ENCODE measurements at places on chromosomes 6 and 20. TPM values are rescaled to one million over a fixed set of nuclear protein-coding genes. Genes with fewer than 3 reads are reported as not detected.

GRCh38 chr6:96015518-96016333 is at the start of gene FUT9:
TSS of gene FUT9 (plus strand) at chr6:96015974. CDS start at chr6:96203156, 187,182 bp downstream.
- no peak for DNase-seq

GRCh38 chr20:62824476-62825332 is 7.9 kb downstream of the COL9A3 start:
- no peak for DNase-seq

GRCh38 chr6:160781298-160781697 is 79.3 kb downstream of the PLG start:
- DNase-seq = no peak

GRCh38 chr20:23071996-23072395 is 14.1 kb downstream of the CD93 start:
- DNase-seq = no peak

DNA sequence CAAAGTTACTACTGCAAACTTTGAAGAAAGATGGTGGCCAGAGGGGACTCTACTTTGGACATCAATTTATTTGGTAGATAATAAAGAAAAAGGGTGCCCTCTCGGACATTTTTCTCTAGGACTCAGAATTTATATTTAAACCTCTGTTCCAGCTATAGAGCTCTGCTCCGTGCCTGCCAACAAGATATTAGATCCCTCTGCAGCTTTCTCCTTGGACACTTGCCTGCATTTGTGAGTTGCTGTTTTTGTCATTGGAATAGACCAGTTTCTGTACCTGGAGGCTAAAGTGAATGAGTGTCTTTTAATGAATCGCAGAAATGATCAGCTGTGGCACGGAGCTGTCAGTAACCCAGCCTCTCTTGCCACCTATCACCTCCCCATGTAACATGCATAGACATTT is 253.5 kb downstream of the NRN1 start:
- no peak for DNase-seq

- no peak for DNase-seq
Measured at GRCh38 chr6:11459079-11459610, 78.4 kb upstream of the TMEM170B start.

- DNase-seq = no peak
Measured at GRCh38 chr20:10381477-10381876, 52.5 kb downstream of the MKKS start.

DNA sequence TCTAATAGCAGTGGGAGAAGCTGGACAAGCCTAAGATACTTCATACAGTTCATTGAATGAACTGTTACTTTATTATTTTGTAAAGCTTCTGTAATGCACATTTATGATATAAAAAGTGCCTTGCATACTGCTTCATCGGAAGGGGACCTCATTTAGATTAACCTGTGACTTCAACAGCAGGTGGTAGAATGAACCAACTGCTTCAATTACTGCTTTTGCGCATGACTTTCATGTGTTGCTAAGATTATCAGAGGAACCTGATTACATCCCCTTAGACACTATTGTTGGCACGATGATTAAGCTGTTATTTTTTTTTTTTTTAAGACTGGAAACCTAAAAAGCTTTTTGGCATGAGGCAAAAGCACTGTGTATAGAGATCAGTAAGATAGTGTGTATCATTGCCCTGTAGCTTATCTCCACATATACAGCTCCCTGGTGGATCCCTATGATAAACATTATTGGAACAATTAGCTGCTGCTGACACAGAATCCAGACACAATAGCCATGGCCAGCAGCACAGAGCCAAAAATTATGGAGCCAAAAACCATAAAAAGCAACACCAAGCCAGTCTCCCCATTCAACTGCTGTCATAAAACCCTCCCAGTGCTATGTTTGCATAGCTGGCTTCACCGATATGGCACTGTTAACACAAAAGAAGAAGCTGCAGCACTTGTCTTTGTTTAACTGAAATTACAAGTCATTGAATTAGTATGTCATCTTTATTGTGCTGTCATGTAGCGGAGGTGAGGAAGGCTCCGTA is 731.6 kb upstream of the MMS22L start:
- no peak for DNase-seq

DNA sequence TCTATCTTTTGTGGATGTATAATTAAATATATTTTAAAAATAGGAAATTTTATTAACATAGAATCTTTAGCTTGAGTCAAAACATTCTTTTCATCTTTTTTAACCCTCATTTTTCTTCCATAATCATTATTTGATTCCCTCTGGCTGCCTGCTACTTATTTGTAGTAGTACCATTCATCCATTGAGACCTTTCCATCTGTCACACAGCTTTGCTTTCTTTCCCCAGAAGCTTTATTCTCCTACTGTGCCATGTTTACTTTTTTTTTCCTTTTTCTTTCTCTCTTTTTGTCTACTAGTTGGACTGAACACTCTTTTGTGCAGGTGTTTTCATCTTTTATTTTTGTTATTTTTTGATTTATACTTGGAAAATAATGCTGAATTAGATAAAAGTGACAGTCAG is 522.6 kb upstream of the MMS22L start:
- no peak for DNase-seq

DNA sequence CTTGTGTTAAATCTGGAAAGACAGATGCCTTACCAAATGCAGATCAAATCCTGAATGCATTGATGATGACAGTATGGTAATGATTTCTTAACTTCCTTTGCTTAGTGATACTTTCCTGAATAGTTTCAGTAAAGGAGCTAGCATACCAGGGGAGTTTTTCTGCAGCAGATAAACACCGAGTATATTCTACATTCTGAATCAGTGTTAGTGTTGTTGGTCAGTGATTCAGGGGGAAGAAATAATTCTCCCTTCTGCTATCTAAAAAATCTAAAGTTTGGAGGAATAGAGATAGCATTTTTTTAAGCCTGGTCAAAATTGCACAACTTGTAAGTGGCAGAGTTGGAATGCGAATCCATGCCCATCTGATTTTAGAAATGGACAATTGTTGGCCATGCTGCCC is 512.2 kb upstream of the MARCKS start:
- DNase-seq = no peak

GRCh38 chr6:106377061-106377540 is 16.6 kb downstream of the CRYBG1 start:
- no peak for DNase-seq

- no peak for DNase-seq
Measured at GRCh38 chr6:122799140-122799745, 10.2 kb downstream of the SMPDL3A start.

Gene EFCAB8
- total RNA-seq = 0.30 TPM

Gene DEFB114
- total RNA-seq = not detected

Gene SPEF1
- 3.9 TPM for total RNA-seq

- DNase-seq = no peak
Measured at GRCh38 chr20:56372850-56373249, 14.1 kb downstream of the FAM210B start.

- DNase-seq = no peak
Measured at GRCh38 chr6:166940643-166941068, 15.7 kb downstream of the RNASET2 start.

Gene SAMD3
- 5.5 TPM for total RNA-seq

- DNase-seq = no peak
Measured at GRCh38 chr6:117188627-117189201, 76.6 kb upstream of the VGLL2 start.
